ENCODE measurements at places on chromosomes 11 and 22.

DNA sequence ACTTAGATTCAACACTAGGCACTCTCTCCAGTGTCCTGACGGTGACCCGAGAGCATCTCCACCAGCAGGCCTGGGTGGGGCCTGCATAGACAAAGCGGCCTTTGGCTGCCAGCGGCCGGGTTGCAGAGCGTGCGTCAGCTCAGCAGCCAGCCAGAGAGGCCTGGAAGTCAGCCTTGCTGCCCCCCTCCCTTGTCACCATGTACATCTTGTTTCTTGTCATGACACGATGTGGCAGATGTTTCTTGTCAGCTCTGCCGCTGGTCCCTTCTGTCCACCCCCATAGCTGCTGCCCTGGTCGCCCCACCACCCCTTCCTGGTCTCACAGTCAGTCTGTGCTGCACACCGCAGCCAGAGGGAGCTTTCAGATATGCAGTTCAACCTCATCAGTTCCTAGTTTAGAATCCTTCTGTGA is 33.1 kb upstream of the CBX7 start:
- no peak for DNase-seq

- DNase-seq: no peak
These were observed 48.9 kb downstream of the FAR1 start for GRCh38 chr11:13717331-13717730.

- DNase-seq: no peak
These were observed 32.8 kb upstream of the SCUBE1 start for GRCh38 chr22:43375951-43376455.

DNA sequence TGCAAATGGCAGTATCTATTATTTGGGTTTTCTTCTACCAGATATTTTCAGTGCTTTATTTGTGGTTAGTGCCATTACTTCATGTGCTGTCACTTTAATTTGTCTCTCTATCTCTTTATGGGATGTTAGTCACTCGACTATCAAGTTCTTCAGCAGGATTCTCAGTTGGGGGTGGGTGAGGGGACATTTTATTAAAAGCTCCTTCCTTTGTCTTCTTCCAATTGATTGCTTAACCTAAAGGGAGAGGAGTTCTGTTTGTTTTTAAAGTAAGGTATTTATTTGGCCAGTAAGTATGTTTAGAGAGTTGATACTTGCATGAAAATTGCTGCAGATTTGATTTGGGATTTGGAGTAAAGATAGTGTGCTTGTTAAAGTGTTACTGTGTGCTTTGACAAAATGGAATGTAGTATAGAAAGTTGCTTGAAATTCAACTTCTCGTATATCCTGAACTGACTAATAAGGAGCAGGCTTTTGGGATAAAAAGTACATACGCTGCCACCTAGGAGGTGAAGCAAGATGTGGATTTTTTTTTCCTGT is 10.3 kb downstream of the YAP1 start:
- DNase-seq: no peak

DNA sequence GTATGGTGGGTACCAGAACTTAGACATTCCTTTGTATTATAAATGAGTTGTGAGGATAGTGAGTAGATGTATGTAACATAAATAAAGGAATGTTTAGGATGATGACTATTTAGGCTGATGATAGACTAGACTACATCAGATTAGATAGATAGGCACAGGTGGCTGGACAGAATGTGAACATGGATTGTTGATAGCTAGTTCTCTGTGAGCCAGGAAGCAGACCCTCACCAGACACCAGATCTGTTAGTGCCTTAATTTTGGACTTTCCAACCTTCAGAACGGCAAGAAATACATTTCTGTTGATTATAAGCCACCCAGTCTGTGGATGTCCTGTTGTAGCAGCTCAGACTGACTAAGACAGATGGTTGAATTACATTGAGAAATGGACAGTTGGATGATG is 99.4 kb downstream of the SWAP70 start:
- DNase-seq: no peak

GRCh38 chr11:12547953-12548650 is 126.1 kb upstream of the TEAD1 start:
- DNase-seq: no peak

- no peak for DNase-seq
These were observed 46.6 kb downstream of the CELF1 start for GRCh38 chr11:47506373-47506772.

DNA sequence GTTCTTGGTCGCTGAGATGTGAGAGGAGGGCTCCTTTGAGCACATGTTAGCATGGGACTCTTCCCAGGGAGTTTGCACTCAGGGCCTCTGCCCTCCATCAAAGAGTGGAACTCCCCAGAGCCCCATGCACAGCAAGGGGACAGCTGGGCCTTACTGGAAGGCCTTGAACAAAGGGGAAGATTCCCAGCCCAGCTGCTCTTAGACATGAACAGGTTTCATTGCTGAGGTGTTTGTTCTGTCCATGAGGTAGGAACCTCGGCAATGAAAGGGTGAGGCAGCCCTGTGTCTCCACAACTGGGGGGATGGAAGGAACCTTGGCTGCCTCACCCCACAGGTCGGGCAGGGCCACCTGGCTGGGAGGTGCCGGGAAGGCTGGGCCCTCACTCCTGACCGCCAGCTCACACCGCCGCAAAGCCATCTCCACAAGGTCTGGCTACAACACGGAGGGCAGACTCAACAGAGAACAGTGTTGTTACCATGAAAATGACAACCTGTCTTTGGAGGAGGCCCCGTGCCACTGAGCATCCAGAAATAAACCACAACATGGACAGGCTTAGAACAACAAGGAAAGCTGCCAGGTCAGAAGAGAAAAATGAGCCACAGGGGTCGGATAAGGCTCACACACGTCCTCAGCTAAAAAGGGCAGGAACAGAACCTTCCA is 3.2 kb downstream of the DERL3 start:
- no peak for DNase-seq

GRCh38 chr22:23565305-23565914 is 14.7 kb downstream of the IGLL1 start:
- DNase-seq: no peak

GRCh38 chr11:12195768-12196167 is 85.4 kb downstream of the MICAL2 start:
- no peak for DNase-seq

- DNase-seq: no peak
These were observed 500.3 kb upstream of the TENM4 start for GRCh38 chr11:79940974-79941735.

GRCh38 chr11:131470216-131470925 is 100.0 kb downstream of the NTM start:
- no peak for DNase-seq

DNA sequence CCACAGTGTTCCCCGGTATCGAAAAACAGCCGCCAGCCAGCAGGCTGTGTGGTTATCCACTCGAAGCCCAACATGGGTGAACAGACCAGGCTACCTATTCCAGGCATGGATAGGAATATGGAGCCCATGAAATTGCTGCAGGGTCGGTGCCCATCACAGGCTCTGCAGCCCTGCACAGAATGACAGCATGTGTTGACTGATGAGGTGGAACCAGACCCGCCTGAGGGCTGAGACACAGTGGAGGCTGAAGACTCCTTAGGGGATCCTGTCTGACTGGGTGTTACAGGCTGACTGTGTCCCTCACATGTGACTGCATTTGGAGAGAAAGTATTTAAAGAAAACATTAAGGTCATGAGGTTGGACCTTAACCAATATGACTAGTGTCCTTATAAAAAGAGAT is 6.2 kb upstream of the YPEL1 start:
- no peak for DNase-seq

DNA sequence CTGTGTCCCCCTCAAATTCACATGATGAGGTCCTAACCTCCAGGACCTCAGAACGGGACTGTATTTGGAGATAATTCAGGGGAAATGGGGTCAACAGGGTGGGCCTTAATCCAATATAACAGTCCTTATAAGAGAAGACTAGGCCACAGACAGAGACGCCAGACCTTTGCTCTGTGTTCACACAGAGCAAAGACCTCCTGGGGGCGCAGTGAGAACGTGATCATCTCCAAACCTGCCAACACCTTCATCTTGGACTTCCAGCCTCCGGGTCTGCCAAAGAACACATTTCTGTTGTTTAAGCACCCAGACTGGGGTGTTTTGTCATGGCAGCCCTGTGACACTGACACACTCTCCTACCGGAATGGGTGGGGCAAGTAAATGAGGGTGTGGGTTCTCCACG is 250.2 kb downstream of the MN1 start:
- no peak for DNase-seq

DNA sequence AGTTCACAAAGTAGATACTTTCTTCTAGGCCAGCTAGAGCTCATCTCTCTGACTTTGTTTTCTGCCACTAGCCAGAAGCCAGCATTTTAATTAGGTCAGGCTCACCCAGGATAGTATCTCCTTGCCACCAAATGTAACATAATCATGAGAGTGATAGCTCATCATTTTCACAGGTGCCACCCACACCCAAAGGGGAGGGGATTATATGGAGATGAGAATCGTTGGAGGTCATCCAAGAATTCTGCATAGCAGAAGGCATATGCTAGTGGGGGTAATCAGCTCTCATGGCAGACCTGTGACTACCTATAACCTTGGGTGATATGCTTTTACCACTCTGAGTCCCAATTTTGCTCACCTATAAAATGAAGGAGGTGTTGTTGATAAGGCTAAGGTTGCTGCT is 523.0 kb downstream of the METTL15 start:
- DNase-seq: no peak

GRCh38 chr11:61489833-61490721 is 18.5 kb upstream of the LRRC10B start:
- no peak for DNase-seq

- DNase-seq: no peak
These were observed 8.8 kb upstream of the CEP295 start for GRCh38 chr11:93652679-93653078.

DNA sequence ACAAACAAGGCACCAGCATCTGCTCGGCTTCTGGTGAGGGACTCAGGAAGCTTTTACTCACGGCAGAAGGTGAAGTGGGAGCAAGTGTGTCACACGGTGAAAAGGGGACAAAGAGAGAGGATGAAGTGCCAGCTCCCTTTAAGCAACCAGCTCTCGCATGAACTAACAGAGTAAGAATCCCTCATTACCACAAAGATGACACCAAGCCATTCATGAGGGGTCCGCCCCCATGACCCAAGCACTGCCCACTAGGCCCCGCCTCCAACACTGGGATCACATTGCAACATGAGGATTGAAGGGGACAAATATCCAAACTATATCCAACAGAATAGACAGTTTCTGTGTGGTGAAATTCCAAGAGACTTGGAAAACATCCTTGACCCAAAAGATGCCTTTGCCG is 198.2 kb upstream of the POU2AF2 start:
- DNase-seq: no peak

GRCh38 chr11:41666951-41667653 is 207.7 kb upstream of the LRRC4C start:
- no peak for DNase-seq

DNA sequence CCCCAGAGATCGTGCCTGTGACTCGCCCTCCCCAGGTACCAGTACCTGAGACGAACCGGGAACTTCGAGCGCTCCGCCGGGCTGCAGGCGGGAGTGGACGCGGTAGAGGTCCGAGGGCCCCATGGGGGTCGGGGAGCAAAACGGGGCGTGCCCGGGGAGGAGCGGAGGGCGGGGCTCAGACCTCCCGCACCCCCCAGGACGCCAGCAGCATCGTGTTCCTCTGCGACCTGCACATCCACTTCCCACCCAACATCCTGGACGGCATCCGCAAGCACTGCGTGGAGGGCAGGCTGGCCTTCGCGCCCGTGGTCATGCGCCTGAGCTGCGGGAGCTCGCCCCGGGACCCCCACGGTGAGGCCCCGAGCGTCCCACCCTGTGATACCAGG is 10.8 kb downstream of the B4GALNT4 start:
- no peak for DNase-seq

- no peak for DNase-seq
These were observed 42.6 kb downstream of the CNTN5 start for GRCh38 chr11:99063331-99063730.

DNA sequence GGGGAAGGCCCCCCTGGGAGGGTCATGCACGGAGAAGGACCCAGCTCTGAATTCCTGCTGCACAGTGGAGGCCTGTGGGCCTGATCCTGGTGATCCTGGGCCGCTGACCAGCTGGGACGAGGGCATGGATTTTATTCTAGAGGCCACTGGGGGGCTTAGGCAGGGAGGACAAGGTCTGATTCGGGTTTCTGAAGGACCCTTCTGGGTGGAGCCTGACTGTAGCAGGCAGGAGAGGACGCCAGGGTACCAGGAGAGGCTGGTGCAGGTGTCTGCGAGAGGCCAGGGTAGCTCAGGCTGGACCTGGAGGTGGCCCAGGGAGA is 31.3 kb downstream of the MPPED1 start:
- no peak for DNase-seq

DNA sequence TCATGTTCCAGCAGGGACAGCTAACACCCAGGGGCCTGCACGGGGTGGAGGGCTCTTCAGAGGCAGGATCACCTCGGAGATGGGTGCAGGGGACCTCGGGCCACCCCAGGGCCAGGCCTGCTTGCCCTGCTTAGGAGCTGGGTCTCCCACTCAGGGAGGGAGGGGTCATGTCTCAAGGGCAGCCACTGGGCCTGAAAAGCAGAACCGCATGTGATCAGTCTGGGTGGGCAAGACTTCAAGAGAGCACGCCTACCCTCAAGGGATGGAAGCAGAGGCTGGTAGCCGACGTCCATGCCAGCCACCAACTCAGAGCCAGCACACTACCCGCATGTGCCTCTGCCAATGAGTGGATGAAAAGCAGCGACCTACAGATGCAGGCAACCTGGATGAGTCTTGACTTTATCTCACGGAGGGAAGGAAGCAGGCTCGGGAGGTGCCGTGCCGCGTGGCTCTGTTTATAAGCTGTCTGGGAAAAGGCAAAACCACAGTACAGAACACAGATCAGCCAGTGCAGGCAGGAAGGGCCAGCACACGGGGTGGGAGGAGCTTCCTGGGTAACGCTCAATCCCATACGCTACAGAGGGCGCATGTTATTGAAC is 16.0 kb downstream of the TBX1 start:
- no peak for DNase-seq

DNA sequence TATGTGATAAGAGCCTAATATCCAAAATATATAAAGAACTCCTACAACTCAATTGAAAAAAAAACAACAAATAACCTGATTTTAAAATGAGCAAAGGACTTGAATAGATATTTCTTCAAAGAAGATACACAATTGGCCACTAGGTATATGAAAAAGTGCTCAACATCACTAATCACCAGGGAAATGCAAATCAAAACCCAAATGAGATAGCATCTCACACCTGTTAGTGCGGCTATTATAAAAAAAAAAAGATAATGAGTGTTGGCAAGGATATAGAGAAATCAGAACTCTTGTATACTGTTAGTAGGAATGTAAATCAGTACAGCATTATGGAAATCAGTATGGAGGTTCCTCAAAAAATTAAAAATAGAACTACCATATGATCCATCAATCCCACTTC is 5.9 kb upstream of the SIK2 start:
- no peak for DNase-seq

- DNase-seq: no peak
These were observed 7.3 kb downstream of the NEAT1 start for GRCh38 chr11:65429724-65430405.
